ENCODE measurements at places on chromosomes 1 and 21. TPM values are rescaled to one million over a fixed set of nuclear protein-coding genes. Genes with fewer than 3 reads are reported as not detected.
A peak's percentile ranks its signal among the peaks of the same experiment; 100 is the strongest.

- no peak for DNase-seq
Observed at GRCh38 chr1:15756143-15757015, 2.2 kb upstream of the FBLIM1 start.

- peak; percentile 62 for DNase-seq
Observed at GRCh38 chr21:36028127-36029069, 31.9 kb downstream of the SETD4 start.

DNA sequence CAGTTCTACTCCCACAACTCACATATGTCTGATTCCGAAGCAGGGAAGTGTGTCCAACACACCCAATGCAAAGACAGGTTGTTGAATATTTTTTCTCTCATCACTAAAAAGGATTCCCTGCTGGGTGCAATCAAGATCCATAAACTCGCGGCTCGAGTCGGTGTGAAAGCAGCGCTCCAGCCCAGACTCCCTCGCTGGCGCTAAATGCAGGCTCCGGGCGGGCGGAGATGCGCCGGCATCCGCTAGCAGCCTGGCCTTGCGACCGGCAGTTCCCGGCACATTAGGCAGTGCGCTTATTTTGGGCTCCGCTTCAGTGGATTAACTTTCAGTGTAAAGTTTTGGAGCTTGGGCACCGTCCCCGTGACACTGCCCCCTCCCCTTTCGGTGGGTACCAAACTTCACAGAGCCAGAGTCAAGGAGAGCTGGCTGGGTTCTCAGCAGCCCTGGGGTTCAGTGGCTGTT, 87.7 kb upstream of the POU3F1 start:
- DNase-seq, result no peak

DNA sequence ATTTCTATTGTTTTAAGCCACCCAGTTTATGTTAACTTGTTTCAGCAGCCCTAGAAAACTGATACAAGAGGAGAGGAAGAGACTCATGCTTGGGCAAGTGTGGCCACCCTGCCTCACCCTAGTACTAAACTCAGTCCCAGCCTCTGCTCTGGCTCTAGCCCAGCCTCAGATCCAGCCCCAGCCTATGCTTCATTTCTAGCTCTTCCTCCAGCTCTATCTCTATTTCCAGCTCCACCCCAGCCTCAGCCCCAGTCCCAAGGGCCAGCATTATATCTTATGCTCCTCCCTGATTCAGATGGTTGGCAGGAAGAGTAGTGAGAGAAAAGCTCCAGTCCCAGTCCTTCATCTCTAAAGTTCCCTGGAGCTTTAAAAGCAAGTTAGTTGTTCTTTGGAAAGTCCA, 535.5 kb downstream of the PTPRC start:
- DNase-seq, result no peak

- DNase-seq, result no peak
Observed at GRCh38 chr1:10632691-10633090, 157.9 kb downstream of the PEX14 start.

GRCh38 chr1:232263452-232263851, 366.5 kb downstream of the SIPA1L2 start:
- no peak for DNase-seq

DNA sequence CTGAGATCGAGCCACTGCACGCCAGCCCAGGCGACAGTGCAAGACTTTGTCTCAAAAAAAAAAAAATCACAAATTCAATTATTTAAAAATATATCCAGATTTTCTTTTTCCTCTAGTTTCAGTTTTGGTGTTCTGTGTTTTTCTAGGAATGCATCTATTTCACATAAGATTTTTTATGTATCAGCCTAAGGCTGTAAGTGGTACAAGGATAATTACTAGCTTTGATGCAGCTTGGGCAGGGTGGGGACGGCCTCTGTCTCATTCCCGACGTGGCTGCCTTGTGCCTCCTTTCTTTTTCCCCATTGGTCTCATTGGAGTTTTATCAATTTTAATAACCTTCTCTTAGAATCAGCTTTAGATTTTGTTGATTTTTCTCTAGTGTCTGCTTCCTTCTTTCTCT, 6.9 kb downstream of the CCDC27 start:
- no peak for DNase-seq

DNA sequence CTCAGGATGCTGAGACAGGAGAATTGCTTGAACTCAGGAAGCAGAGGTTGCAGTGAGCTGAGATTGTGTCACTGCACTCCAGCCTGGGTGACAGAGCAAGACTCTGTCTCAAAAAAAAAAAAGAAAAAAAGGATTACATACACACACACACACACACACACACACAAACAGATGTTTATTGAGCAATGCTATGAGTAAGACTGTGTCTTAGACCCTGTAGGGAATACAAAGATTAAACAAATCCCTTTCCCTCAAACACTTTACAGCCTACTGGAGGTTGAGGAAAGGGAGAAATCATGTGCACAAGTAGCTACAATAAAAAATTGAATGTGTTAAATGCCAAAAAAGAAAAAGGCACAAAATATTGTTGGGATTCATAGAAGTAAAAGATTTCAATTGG, 58.1 kb downstream of the RPAP2 start:
- no peak for DNase-seq

GRCh38 chr1:67372136-67372535, 58.1 kb downstream of the SERBP1 start:
- peak; percentile 10 for DNase-seq

The PIK3R3 gene
- 0.30 TPM for total RNA-seq

The GBP1 gene
- total RNA-seq, result 0.07 TPM

The AMY1C gene
- not detected for total RNA-seq

The FALEC gene
- total RNA-seq, result not detected

The RORC gene
- 0.24 TPM for total RNA-seq

The RGS1 gene
- total RNA-seq, result not detected
